Motor neuron (in vitro differentiated cells): ENCODE measurements at places on chromosomes 3 and 15.

- ATAC-seq, result no peak
Measured at GRCh38 chr15:45184562-45185041, 3.2 kb downstream of the SHF start.

DNA sequence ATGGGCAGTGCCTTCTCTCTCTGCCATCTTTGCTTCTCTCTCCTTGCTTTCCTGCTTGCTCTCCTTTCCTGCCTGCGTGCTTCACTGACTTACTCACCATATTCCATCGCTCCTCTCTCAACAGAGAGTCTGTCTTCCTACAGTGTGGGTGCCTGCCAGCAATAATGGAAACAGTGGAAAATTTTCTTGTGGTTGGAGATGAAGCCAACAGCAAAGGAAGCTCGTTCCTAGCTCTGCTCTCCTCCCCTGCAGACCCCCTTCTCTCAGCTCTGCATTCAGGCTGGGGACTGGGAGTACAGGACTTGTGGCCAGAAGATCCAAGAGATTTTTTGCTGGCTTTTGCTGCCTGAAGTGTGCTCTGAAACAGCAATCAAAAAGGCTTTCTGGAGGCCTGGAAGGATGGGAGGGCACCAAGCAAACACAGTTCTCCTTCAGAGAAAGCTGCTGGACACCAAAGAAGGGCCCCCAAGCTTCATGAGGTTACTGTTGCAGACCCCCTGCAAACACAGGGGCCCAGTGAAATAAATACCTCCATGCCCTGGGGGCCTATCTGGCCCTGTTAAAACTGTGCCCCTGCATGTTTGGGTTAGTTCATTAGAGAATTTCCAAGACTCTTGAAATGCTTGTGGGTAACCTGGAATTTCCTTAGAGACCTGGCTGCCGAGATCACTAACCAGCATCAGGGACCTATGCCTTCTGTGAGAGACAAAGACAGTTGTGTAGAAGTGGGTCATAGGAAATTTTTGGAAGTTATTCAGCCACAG is 149.9 kb upstream of the RASGRP1 start:
- ATAC-seq, result peak; percentile 46

GRCh38 chr15:93196135-93196670 is 107.2 kb upstream of the RGMA start:
- peak; percentile 63 for ATAC-seq

GRCh38 chr3:36060950-36061349 is 319.4 kb upstream of the STAC start:
- ATAC-seq, result peak; percentile 98

GRCh38 chr3:16599694-16600093 is 5.5 kb downstream of the DAZL start:
- ATAC-seq, result no peak

GRCh38 chr3:102573483-102574028 is 138.7 kb downstream of the ZPLD1 start:
- no peak for ATAC-seq
